Upper lobe of right lung (tissue), 1 donor: ENCODE measurements at places on chromosomes 5 and 9. TPM values are rescaled to one million over a fixed set of nuclear protein-coding genes. Genes with fewer than 3 reads are reported as not detected.

- H3K4me3 ChIP-seq: no peak overlapping the region
- no peaks in the 10 kb centered on the region for H3K4me1 ChIP-seq
- no peaks in the 10 kb centered on the region for H3K36me3 ChIP-seq
- H3K27ac ChIP-seq: no peak overlapping the region
These were observed 49.8 kb downstream of the TRPM3 start for GRCh38 chr9:71071633-71072032.

- H3K36me3 ChIP-seq: peaks cover 8% of the 10 kb centered on the region
- H3K4me3 ChIP-seq: no peak overlapping the region
- H3K4me1 ChIP-seq: peaks cover 7% of the 10 kb centered on the region
- no peaks in the 10 kb centered on the region for H3K27me3 ChIP-seq
- no peak overlapping the region for H3K27ac ChIP-seq
These were observed 1.5 kb downstream of the SPDL1 start for GRCh38 chr5:169584998-169585451.

Gene GPR150
- 0.49 TPM for total RNA-seq

DNA sequence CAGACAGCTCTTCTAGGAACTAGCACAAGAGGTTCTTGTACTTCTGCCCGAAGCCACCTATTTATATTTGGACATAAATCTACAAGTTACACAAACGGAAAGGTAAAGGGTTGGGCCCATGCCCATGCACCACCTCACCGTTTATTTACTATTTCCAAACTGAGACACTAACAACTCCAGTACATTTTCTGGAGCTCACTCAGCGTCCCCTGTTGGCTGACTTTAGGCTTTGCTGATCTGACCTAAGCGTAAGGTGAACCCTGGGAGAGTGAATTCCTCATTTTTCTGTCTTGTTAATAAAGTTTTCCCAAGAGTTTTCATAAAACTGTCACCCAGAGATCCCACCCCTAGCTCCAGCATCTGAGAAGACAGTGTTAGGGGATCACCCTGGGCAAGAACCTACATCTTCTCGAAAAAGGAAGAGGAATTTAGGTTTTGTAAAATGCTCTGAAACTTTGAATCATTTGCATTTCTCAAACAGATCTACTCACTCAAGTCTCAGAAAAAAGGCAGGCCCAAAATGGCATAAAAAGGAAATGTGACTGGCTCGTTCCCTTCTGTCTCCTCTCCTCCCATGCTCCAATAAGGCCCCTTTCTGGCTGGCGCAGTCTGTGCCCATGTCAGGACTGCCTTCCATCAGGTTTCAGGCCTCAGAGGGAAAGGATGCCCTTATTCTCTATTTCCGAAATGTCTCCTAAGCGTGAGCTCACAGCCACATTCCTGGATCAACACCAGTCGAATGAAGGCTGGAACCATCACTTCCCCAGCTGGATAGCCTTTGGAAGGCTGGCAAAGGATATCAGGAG, 201.3 kb downstream of the FANCC start:
- H3K27ac ChIP-seq: no peak overlapping the region
- DNase-seq: peak; percentile 61
- no peak overlapping the region for H3K4me3 ChIP-seq
- H3K4me1 ChIP-seq: peaks cover 6% of the 10 kb centered on the region
- no peaks in the 10 kb centered on the region for H3K27me3 ChIP-seq

GRCh38 chr9:131690941-131691573, 48.8 kb downstream of the RAPGEF1 start:
- no peaks in the 10 kb centered on the region for H3K27me3 ChIP-seq
- H3K27ac ChIP-seq: no peak overlapping the region
- DNase-seq: no peak
- H3K4me3 ChIP-seq: no peak overlapping the region
- H3K4me1 ChIP-seq: peaks cover 41% of the 10 kb centered on the region
